A549 treated with ZK216348 at 1 μM for 4 hours (cell line): ENCODE measurements at places on chromosomes 11 and 22. TPM values are rescaled to one million over a fixed set of nuclear protein-coding genes. Genes with fewer than 3 reads are reported as not detected.

The CARD16 gene
- total RNA-seq: not detected in 5 replicates

The FGF3 gene
- total RNA-seq: not detected in 5 replicates

The RPUSD4 gene
- 14.8 to 18.8 TPM (median 18.5 TPM) in 5 replicates for total RNA-seq

The MAP6 gene
- total RNA-seq: 1.8 to 2.1 TPM (median 1.9 TPM) in 5 replicates

The FAT3 gene
- 0.27 to 0.67 TPM (median 0.49 TPM) in 5 replicates for total RNA-seq

The GLB1L2 gene
- 1.6 to 2.3 TPM (median 2.0 TPM) in 5 replicates for total RNA-seq

The OR2AT4 gene
- not detected in 5 replicates for total RNA-seq

The NXPE4 gene
- not detected in 5 replicates for total RNA-seq

The BDNF gene
- total RNA-seq: 6.7 to 10.1 TPM (median 8.4 TPM) in 5 replicates

The RNF26 gene
- total RNA-seq: 24.5 to 40.8 TPM (median 39.0 TPM) in 5 replicates

The FOLR1 gene
- not detected in 5 replicates for total RNA-seq

The UBQLN3 gene
- not detected in 5 replicates for total RNA-seq

The C22orf31 gene
- total RNA-seq: not detected in 5 replicates

The LTBP3 gene
- 67.5 to 157 TPM (median 130 TPM) in 5 replicates for total RNA-seq

The TIMP3 gene
- total RNA-seq: 1.3 to 3.0 TPM (median 1.6 TPM) in 5 replicates

The APOBEC3B gene
- 26.1 to 35.6 TPM (median 27.5 TPM) in 5 replicates for total RNA-seq

The P2RY2 gene
- 7.2 to 15.2 TPM (median 12.8 TPM) in 5 replicates for total RNA-seq

The MYOD1 gene
- not detected in 5 replicates for total RNA-seq

The PLEKHB1 gene
- 0.48 to 1.4 TPM (median 1.1 TPM) in 5 replicates for total RNA-seq

The MOGAT2 gene
- total RNA-seq: not detected in 5 replicates

The GUCY1A2 gene
- 0.06 to 0.14 TPM in 2 of 5 replicates, not detected in the others for total RNA-seq

The DDIAS gene
- 13.1 to 18.1 TPM (median 14.7 TPM) in 5 replicates for total RNA-seq

The CCDC86 gene
- 75.7 to 110 TPM (median 93.0 TPM) in 5 replicates for total RNA-seq

The ELP4 gene
- total RNA-seq: 7.5 to 9.4 TPM (median 8.4 TPM) in 5 replicates

The PRDM11 gene
- 4.3 to 9.6 TPM (median 7.2 TPM) in 5 replicates for total RNA-seq

The KLHDC7B gene
- 0.02 to 0.05 TPM in 2 of 5 replicates, not detected in the others for total RNA-seq

The IL17RA gene
- total RNA-seq: 3.7 to 9.6 TPM (median 9.4 TPM) in 5 replicates

The EMID1 gene
- total RNA-seq: 0.27 to 0.52 TPM (median 0.43 TPM) in 4 of 5 replicates, not detected in the other

The CALCA gene
- total RNA-seq: 0.22 to 0.35 TPM in 2 of 5 replicates, not detected in the others

The SHANK2 gene
- 5.8 to 12.6 TPM (median 7.4 TPM) in 5 replicates for total RNA-seq

The USP2 gene
- 0.42 to 1.1 TPM (median 0.70 TPM) in 5 replicates for total RNA-seq

The OR5P2 gene
- not detected in 5 replicates for total RNA-seq

The C11orf86 gene
- 34.6 to 89.6 TPM (median 68.0 TPM) in 5 replicates for total RNA-seq

The ARRB1 gene
- total RNA-seq: 4.4 to 9.6 TPM (median 7.3 TPM) in 5 replicates

The CDKN1C gene
- 2.0 to 3.7 TPM (median 2.6 TPM) in 5 replicates for total RNA-seq

The MYO7A gene
- 0.86 to 1.5 TPM (median 1.2 TPM) in 5 replicates for total RNA-seq

The SLC25A17 gene
- 19.2 to 25.1 TPM (median 20.8 TPM) in 5 replicates for total RNA-seq

The WBP2NL gene
- total RNA-seq: 0.12 TPM in 1 of 5 replicates, not detected in the others

The NRIP3 gene
- 0.81 to 1.1 TPM (median 0.98 TPM) in 5 replicates for total RNA-seq

The TBC1D22A gene
- 7.5 to 11.0 TPM (median 10.2 TPM) in 5 replicates for total RNA-seq

The OR5B2 gene
- not detected in 5 replicates for total RNA-seq

The SYT13 gene
- total RNA-seq: 5.4 to 7.5 TPM (median 6.9 TPM) in 5 replicates

The GLB1L3 gene
- not detected in 5 replicates for total RNA-seq

The EFCAB6 gene
- 0.34 to 1.1 TPM (median 0.45 TPM) in 5 replicates for total RNA-seq
